GM12891 (cell line): ENCODE measurements at places on chromosomes 7 and 10.

DNA sequence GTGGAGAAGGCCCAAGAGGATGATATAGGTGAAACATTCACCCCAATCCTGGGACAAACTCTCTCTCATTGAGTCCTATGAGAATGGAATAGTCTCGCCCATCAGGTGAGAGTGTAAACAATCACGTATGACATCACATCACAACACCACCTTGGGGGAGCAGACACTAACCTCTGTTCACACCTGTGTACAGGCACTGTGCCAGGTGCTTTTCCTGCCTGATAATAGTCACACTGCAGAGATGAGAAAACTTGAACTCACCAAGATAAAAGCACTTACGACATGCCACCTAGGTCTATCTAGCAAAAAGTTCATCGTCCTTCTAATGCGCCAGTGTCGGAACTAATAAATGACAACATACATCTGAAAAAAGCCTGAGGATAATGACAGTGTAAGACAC is 187.8 kb downstream of the FAM107B start:
- no peak for DNase-seq

GRCh38 chr7:71687831-71688599 is 556.1 kb downstream of the GALNT17 start:
- no peak for DNase-seq

GRCh38 chr10:85655411-85655810 is 711.2 kb downstream of the GRID1 start:
- no peak for DNase-seq

- DNase-seq = no peak
Observed at GRCh38 chr7:50227726-50228125, 76.8 kb upstream of the IKZF1 start.

GRCh38 chr10:84159076-84159685 is 14.4 kb upstream of the GPR15LG start:
- DNase-seq = no peak

DNA sequence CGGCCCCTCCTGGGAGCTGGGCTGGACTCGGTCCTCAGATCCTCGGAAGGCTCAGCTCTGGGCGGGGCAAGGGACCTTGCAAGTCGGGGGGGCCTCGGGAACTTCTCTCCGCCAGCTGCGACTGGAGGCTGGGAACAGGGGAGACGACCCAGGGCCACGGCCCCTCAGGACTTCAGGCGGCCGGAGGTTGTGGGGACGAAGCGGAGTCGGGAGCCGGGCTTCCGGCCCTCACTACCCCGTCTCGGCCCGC is 2.6 kb downstream of the ADIRF start:
- DNase-seq = no peak

GRCh38 chr10:77157248-77158019 is 480.2 kb downstream of the KCNMA1 start:
- DNase-seq = no peak

DNA sequence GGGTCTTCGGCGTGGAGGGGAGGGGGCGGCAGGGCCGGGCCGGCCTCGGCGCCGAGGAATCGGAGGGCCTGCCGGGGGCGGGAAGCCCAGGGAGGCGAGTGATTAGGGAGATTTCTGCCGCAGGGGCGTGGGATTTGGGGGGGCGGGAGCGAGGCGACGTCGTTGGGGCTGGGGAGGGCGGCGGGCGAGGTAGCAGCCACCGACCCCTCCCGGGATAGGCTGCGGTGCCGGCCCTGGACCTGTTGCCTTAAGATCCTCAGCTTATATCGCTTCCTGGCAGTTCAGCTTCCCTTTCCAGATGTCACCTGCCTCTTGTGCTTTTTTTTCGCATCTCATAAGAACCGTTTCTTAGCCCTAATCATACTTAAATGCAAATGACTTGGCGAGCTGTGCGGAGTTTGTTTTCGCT is 655 bp downstream of the LMTK2 start:
- no peak for DNase-seq

- no peak for DNase-seq
Observed at GRCh38 chr7:82430500-82431465, 12.8 kb downstream of the CACNA2D1 start.

- DNase-seq = no peak
Observed at GRCh38 chr10:131102676-131103075, 208.8 kb downstream of the TCERG1L start.
